ENCODE measurements at places on chromosomes 16 and 17.

GRCh38 chr17:77068915-77069314 is 71.9 kb upstream of the SEC14L1 start:
- no peak for DNase-seq

- no peak for DNase-seq
Observed at GRCh38 chr17:77853191-77853977, 105.1 kb upstream of the TNRC6C start.

DNA sequence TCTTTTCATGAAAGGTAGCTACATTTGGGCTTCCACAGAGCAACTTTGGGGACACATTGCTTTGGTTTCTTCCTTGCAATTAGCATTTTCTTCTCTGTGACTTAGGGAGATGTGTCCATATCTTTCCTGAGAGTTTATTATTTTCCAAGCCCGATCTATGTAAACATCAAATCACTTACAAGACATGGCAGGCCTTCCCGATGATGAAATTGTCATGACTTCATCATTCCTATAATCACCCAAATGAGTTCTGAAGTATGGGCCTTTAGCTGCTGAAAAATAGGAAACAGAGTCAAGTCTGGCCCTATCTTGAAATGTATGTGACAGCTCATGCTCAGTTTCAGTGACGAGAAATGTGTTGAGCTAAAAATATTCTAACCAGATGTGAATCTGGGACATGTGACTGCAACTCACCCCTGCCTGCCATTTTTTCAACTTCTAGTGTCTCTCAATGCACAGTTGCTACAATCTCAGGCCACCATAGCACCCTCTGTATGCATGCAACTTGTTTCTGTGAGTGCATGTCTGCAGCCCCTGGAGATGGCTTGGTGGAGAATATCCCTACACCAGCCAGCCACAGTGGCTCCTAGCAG is 199.6 kb upstream of the MAF start:
- DNase-seq = no peak

DNA sequence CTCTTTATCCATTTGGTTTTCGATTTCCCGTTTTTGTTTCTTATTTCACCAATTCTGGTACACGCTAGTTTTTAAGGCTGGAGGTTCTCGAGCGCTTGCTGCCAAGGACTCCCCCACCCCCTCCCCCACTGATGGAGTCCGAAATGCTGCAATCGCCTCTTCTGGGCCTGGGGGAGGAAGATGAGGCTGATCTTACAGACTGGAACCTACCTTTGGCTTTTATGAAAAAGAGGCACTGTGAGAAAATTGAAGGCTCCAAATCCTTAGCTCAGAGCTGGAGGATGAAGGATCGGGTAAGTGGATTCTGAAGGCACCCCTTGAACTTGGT is 825 bp downstream of the RPTOR start:
- no peak for DNase-seq

GRCh38 chr16:66551348-66551759 is 1.0 kb upstream of the CKLF start:
- DNase-seq = peak; percentile 71
